GM13977 (cell line): ENCODE measurements at places on chromosomes 12 and 14.
A peak's percentile ranks its signal among the peaks of the same experiment; 100 is the strongest.

DNA sequence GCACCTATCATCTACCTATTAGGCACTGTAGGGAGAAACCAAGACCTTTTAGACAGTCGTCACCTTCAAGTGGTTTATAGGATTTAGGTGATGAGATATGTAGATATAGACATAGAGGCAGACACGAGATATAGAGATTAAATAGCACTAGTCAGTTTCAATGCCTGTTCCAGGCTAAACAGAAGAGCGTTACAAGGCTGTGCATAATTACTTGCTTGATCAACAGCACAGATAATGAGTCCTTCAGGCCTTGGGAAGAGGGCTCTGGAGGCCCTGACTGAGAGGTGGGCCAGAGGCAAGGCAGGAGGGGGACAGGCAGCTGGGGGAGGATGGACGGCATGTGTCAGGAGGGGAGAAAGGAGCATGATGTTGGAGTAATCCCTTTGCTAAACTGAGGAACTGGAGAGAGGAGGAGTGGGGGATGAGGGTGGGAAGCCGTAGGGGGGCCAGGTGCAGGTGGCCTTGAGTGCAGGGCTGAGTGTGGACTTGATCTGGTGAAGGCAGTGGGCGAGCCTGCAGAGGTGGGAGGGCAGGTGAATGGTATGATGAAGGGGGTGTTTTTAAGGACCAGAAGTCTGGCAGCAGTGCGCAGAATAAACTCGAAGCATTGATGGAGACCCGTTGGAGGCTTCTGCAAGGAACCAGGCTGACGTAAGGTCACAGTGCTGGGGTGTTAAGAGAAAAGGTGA is 43.9 kb upstream of the ATP23 start:
- DNase-seq, result no peak

- no peak for DNase-seq
Measured at GRCh38 chr14:100882026-100882967, 21.2 kb downstream of the RTL1 start.

GRCh38 chr14:65976761-65977404 is 509.3 kb upstream of the CCDC196 start:
- DNase-seq, result no peak

GRCh38 chr12:23621900-23622299 is 327.6 kb downstream of the SOX5 start:
- DNase-seq, result no peak

GRCh38 chr12:52355176-52355575 is 12.1 kb downstream of the KRT85 start:
- DNase-seq, result no peak

GRCh38 chr12:4089121-4089606 is 184.4 kb upstream of the CCND2 start:
- DNase-seq, result no peak

- DNase-seq, result no peak
Measured at GRCh38 chr12:23559268-23559753, 390.2 kb downstream of the SOX5 start.

DNA sequence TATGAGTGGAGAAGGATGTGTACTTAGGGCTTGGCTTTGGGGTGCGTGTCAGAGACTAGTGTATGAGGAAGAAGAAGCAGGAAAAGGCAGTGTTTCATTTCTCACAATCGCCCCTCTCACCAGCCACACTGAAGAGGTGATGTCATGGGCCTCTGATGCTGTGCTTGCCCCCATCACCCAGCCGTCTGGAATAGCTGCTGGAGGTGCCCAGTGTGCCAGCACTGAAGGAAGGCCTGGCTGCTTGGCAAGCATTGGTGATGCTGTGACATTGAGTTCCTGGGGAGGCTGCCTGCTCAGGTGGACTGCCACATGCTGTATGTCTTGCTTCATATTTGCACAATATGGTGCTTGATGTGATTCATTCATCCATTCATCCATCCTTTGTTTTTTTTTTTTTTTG is 56.2 kb downstream of the CRADD start:
- DNase-seq, result no peak

DNA sequence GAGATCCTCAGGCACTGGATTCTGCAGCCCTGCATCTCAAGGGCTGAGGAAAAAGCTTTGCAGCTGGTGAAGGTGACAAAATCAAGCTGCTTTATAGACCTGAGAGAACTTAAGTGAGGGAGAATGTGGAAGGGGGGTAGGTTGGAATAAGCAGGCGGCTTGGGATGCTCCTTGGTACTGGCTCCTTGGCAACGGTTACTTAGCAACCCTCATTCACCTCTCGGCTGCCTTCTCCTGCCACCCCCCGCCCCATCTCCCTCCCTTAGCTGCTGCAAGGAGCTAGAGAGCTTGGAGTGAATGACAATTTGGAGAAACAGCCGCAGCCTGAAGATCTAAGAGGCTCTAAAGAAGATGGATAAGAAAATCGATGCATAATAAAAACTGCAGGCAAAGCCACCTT is 44.1 kb upstream of the CISTR start:
- DNase-seq, result no peak

- DNase-seq, result no peak
Measured at GRCh38 chr12:15541996-15542631, 219.8 kb downstream of the PTPRO start.

DNA sequence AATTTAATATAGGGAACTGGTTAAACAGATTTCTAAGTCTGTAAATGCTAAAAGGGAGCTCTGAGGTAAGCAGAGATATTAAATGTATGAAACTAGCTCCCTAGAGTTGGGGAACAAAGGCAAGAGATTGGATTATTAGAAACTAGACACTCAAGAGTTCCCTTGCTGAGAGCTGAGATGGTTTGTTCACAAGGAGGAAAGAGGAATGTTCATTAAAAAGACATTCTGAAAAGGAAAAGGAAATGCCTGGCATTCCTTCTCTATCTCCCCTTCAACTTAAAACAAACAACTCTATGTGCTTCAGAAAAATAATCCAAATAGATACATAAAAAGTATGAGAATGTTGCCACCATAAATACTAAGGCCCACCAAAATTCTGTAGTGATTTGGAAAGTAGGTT is 73.7 kb downstream of the GALNT4 start:
- DNase-seq, result no peak

GRCh38 chr12:16417058-16417457 is 69.6 kb downstream of the MGST1 start:
- DNase-seq, result no peak

- DNase-seq, result no peak
Measured at GRCh38 chr14:105864651-105865265, 338.4 kb downstream of the TMEM121 start.

GRCh38 chr12:104352106-104352713 is 48.7 kb downstream of the EID3 start:
- DNase-seq, result no peak

- DNase-seq, result no peak
Measured at GRCh38 chr14:77088219-77088618, 9.8 kb upstream of the CIPC start.

DNA sequence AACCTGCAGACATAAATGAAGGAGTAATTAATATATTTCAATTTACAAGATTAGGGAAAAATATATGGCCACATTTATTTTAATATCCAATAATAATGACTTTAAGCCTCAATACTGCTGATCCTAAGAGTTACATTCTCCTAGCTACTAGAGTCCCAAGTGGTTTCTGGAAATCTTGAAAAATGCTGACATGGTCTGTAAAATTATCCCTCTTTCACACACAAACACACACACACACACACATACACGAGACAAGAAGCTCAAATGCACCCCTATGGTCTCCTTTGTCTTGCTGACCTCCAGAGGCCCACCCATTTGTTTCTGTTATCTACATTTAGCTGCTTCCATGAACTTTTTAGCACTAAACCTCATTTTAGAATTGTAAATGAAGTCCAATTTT is 53.0 kb upstream of the USP15 start:
- DNase-seq, result no peak

- DNase-seq, result no peak
Measured at GRCh38 chr12:113114447-113115178, 20.9 kb downstream of the RASAL1 start.

GRCh38 chr14:95527387-95528002 is 7.4 kb upstream of the GLRX5 start:
- no peak for DNase-seq

DNA sequence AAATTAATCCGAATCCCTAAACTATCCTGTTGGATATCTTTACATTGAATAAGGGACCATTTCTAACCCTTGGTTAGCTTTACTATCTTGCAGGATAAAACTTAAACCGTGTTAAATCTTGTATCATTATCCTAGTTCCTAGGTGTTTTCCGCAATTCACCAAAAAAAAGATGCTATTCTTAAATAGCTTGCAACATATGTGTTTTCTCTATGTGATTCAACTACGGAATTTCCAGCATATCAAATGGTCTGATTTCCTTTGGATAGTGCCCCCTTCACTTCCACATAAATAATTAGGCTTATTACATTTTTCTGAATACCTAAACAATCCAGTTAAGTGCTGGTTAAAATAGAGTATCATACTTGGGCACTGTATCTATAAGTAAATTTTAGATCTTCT is 130.3 kb downstream of the ITPR2 start:
- DNase-seq, result no peak

- no peak for DNase-seq
Measured at GRCh38 chr14:74261288-74261687, 22.0 kb downstream of the VSX2 start.

GRCh38 chr12:27780612-27781408 is 774 bp upstream of the MANSC4 start:
- peak; percentile 44 for DNase-seq

DNA sequence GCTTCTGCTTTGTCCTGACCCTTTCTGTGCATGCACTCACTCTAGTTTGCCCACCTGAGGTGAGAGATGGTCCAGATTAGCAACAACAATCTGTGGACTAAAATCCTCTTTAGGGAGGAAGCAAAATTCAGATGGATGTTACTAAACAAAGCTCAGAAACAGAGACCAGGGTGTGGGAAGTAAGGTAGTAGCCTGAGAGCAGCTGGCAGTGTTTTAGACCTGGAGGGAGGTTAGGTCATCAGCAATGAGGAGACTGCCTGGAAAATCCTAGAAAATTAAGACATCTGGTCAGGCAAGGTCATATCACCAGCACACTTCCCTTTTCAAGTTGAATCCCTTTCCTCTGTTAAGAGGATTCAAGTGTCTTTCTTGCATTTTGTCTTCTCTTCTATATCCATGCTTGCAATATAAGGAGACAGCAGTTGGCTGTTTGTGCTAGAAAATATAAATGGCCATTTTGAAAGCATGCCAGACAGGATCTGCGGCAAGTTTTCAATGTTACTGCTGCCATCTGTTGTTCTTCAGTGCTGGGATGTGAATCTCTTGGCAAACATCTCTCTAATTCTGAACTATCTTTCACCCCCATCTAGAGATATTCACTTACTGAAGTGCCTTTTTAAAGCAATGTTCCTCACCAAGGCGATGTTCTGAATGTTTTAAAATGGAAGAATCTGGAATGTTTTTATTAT is 266.4 kb downstream of the NAV3 start:
- no peak for DNase-seq

DNA sequence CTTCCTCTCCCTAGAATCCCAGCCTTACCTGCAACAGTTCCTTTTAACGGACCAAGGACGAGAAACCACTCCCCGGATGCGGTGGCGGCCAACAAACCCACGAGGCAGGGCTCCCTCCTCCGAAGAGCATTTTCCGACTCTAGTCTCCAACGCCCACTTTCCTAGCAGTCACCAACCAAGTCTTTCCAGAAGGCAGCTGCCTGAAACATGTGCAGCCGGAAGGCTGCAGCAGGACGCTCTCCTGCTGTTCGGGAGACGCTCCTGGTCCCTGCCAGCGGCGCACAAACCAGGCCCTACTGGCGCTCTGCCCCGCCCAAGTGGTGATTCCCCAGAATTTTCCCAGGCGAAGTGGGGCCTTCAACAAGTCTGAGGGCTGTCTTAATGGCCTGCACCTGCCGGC is 21.1 kb upstream of the ADAM20 start:
- DNase-seq, result no peak

DNA sequence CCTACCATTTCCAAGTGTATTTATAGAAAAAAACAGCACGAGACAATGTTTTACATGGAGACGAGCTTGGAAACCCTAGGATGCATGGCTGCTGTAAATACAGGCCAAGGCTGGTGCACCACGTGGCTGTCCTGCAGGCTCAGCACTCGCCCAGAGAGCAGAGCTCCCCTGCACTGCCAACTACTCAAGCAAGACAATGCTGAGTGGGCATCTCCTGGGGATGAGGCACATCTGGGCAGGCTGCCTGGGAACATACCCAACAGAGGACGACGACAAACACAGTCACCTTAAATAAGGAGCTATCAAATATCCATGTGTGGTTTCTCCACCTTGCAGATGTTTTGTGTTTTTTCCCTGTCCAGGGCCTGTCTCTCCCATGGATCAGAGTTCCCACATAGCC is 128.3 kb upstream of the PRMT8 start:
- no peak for DNase-seq

- no peak for DNase-seq
Measured at GRCh38 chr14:33560718-33561431, 390.0 kb downstream of the EGLN3 start.

- no peak for DNase-seq
Measured at GRCh38 chr14:89344920-89345254, 72.1 kb downstream of the FOXN3 start.

- no peak for DNase-seq
Measured at GRCh38 chr12:84929501-84929900, 16.9 kb upstream of the SLC6A15 start.

DNA sequence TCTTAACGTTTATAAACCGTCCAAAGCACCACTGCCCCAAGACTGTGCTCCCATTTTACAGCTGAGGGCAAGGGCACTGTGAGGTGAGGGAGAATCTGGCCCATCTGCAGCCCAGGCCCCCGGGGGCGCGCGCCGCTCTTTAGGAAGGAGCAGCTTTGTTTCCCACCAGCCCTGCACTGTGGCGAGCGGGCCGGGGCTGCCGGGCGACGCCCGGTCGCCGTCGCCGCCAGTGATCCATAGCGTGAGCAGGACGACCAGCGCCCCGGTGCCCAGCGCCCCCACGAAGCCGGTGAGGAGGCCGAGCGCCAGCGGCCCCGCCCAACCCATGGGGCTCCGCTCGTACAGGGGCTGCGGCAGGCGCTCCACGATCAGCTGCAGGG is 34.6 kb downstream of the FIGNL2 start:
- DNase-seq, result no peak
